ENCODE measurements at places on chromosomes 7 and 10.
A peak's percentile ranks its signal among the peaks of the same experiment; 100 is the strongest.

- no peak for DNase-seq
Measured at GRCh38 chr10:116947841-116948529, 57.0 kb downstream of the SHTN1 start.

GRCh38 chr10:131972474-131973071 is 9.2 kb downstream of the BNIP3 start:
- peak; percentile 59 for DNase-seq

- no peak for DNase-seq
Measured at GRCh38 chr10:85888004-85888403, 478.6 kb downstream of the GRID1 start.

DNA sequence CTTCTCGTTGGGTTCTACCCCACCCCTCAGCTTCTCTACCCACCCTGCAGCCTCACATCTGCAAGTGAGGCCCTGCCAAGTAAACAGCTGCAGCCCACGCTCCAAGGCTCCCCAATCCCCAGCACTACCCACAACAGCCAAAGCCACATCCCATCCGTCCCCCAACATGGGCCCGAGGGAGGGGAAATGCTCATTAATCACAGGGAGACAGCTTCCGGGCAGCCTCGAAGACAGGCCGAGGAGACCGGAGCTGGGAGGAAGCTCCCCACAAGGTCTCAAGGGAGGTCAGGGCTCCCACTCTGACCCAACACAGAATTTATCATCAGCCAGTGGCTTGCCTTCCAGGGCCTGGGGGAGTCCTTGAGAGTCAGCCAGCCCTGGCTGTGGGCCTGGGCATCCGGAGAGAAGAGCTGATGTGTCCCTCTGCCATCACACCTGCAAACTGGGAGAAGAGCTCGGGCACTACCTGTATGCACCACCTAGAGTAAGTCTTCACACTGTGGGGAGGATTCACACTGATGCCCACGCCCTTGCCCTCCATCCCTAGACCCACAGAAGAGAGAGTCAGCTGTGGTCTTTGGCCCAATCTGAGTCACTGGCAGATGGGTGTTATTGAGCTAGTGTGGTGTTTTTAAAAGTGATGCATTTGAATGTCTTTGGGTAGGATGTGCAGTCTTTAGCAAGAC is 115.5 kb upstream of the ZMIZ1 start:
- DNase-seq, result no peak

DNA sequence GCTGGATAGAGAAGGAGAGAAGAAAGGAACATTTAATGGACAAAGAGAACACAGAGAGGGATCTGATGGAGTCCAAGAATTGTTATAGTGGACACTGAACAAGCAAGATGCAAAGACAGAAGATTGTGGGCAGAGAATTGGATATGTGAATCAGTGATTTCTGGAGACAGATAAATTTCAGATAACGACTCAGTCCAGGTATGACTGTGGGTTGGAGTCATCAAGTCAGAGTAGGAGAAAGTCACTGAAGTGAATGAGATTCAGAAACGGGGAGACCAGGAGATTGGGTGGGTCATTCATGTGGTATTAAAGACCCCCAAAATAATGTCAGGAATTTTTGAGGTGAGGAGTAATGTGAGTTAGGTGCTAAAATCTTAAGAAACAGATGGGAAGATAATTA is 23.0 kb downstream of the ASB4 start:
- no peak for DNase-seq

GRCh38 chr7:93046641-93047040 is 71.1 kb downstream of the SAMD9 start:
- DNase-seq, result no peak

DNA sequence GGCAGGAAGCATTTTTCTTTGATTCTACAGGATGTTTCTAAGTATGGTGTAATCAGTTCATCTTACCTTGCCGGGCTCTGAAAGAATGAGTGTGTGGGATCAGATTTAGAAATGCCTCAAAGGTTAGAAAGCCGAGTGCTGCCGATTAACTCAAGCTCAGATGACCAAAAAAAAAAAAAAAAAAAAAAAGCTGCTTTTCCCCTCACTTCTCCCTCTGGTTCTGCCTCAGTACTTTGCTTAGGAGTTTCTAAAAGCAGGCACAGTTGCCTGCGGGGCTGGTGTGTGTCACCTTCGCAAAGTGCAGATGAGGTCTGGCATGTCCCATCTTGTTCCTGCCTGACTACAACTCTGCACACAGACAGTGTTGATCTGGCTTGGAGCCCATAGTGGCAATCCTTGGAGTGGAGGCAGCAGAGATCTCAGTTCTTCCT is 47.0 kb downstream of the KIAA1217 start:
- DNase-seq, result no peak

DNA sequence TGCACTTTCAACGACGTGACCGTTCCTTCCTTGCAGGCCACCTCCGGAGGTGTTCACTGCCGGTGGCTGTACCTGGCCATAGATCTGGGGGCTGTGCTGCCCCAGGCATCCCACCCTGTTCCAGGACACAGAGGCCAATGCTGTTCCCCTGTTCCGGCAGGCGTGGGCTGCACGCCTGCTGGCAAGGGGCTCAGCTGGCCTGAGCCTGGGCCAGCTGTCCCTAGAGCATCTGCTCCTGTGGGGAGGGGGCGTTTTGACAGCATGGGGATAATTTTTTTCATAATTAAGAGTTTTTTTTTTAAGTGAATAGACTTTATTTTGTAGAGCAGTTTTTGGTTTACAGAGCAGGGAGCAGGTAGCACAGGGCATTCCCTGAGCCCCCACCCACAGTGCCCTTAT is 28.8 kb downstream of the PWWP2B start:
- DNase-seq, result no peak

DNA sequence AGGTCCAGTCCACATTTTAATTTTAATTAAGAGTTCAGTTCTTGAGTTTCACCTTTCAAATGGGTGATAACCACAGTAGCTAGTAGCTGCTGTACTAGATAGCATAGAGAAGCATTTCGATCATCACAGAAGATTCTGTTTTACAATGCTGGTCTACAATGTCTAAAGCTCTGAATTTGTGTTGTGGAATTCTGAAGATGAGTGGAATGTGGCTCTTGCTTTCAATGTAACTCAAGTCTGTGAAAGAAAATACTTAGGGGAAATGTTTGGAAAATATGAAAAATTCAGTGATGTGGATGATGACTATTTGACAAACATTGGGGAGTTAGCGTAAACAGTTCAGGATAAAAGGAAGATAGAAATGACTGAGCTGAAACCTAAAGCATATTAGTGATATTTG is 139.4 kb downstream of the GNAT3 start:
- no peak for DNase-seq

GRCh38 chr10:114571316-114571999 is 86.6 kb downstream of the ABLIM1 start:
- no peak for DNase-seq

- no peak for DNase-seq
Measured at GRCh38 chr7:157423348-157423747, 86.5 kb downstream of the DNAJB6 start.

- DNase-seq, result no peak
Measured at GRCh38 chr10:3426190-3426845, 253.7 kb upstream of the PITRM1 start.

DNA sequence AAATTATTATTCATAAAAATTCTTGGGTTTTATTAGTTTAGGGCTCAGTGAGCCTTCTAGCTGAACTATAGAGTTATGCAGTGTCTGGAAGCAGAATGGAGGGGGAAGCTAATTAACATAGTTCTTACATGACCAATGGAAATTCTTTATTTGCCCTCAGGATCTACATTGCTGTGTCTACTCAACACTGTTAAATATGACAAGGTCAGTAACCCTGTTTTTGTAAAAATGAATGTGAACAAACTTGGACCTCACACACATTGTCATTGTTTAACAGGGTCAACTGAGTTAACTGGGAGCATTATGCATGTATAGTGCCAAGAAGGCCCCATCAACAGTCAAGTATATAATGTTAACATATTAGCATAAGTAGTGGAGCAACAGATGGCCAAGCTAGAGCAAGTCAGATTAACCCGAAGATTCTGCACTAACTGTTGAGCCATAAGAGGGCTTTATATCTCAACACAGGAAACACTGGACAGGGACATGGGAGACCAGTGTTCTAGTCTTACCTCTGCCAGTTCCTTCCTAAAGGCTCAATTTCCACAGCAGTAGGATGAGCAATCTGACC is 122.5 kb upstream of the SEM1 start:
- DNase-seq, result no peak

GRCh38 chr7:118183428-118183785 is 557 bp upstream of the LSM8 start:
- no peak for DNase-seq

DNA sequence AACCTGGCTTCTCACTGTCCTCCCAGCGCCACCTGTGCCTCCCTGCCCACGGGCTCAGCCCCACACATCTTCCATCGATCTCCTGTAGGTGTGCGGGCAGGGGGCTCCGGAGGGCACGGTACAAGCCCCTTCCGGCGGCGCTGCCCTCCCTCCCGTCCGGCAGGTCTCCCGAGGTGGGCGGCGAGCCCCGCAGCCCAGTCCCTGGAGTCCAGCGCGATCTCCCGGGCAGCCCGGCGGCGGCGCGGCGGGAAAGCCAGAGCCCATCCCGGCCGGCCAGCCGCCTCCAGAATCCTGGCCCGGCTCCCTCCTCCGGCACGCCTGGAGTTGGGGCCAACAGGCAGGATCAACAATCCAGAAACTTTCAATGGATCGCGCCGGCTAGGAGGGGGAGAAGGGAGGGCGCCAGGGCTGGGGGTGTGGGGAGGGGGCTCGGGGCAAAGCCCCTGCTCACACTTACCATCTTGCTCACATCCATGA is 100.1 kb downstream of the HIP1 start:
- DNase-seq, result no peak

GRCh38 chr7:88219781-88220747 is at the start of gene SRI:
Gene SRI, minus strand, starts transcription at chr7:88220038. Its CDS starts 12 bp downstream, at chr7:88220026.
- DNase-seq, result peak; percentile 94

- no peak for DNase-seq
Measured at GRCh38 chr7:24576171-24577025, 3.1 kb downstream of the PALS2 start.

- DNase-seq, result no peak
Measured at GRCh38 chr7:134782121-134782623, 2.7 kb downstream of the CALD1 start.

Measured in CD4-positive, alpha-beta T cell treated with Interferon alpha-2 for 1 hour (primary cell).